ENCODE measurements at places on chromosomes 6 and 20.

- DNase-seq: no peak
These were observed 16.6 kb downstream of the TGM2 start for GRCh38 chr20:38148328-38149102.

- DNase-seq: no peak
These were observed 491.4 kb upstream of the SOX4 start for GRCh38 chr6:21102201-21102600.

DNA sequence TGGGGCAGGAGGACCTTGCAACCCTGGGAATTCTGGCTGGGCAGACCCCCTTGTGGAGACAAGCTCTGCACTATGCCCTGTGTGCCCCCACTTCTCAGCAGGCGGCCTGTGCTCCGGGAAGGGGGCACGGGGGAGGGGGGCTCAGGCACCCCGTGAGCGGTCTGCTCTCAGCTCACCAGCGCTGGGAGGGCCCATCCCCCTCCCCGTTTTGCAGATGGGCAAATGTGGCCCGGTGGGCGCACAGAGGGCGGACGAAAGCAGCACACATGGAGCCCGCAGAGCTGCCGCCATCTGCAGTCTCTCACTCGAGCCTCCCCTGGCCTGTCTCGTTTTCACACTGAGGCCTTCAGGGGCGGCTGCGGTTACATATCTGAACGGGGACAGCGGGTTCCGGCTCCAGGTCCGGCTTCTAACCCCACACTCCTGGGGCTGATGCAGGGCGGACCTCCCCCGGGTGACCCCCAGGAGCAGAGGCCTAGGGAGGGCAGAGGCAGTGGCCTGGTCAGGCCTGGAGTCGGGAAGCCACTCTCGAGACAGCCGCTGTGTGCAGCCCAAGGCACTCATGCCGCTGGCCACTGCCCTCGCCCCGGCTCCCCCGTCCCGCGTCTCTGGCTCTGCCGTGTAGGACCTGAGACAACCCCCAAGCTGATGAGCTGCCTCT is 13.9 kb downstream of the CHRNA4 start:
- no peak for DNase-seq

DNA sequence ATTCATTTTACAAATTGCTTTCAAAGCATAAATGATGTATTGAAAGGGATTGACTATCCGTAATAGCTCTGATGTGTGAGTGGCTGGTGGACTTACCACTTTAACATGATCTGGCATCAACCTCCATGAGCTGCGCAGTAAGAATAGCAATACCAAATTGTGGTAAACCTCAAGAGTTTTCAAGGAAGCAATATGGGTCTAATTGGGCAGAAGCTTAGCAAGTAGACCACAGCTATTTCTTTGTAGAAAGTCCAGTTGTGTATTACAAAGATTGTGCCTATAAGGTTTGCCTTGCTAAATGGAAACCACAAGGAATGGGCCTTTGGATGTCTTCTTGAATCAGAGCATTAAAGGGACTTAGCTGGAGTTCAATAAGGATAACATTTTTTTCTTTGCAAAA is 736.6 kb downstream of the KIF16B start:
- DNase-seq: no peak

- no peak for DNase-seq
These were observed 53.0 kb downstream of the HDGFL1 start for GRCh38 chr6:22622351-22622750.

DNA sequence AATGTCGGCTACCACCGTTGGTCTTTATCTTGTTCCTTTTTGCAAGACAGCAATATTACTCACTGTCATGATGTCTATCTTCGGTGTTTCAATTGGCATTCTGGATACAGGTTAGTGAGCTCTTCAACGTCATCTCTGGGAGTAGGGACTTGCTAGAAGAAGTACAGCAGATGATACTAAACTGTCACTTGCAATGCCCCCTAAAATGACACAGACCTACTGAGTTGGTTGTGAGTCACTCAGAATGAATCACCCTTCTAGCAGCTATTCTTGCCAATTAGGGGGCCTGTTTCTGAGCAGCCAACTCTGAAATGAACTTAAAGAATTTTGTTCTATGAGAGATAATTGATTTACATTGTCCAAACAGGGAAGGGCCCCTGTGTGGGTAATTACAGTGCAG is 176.5 kb downstream of the SLC16A10 start:
- no peak for DNase-seq

DNA sequence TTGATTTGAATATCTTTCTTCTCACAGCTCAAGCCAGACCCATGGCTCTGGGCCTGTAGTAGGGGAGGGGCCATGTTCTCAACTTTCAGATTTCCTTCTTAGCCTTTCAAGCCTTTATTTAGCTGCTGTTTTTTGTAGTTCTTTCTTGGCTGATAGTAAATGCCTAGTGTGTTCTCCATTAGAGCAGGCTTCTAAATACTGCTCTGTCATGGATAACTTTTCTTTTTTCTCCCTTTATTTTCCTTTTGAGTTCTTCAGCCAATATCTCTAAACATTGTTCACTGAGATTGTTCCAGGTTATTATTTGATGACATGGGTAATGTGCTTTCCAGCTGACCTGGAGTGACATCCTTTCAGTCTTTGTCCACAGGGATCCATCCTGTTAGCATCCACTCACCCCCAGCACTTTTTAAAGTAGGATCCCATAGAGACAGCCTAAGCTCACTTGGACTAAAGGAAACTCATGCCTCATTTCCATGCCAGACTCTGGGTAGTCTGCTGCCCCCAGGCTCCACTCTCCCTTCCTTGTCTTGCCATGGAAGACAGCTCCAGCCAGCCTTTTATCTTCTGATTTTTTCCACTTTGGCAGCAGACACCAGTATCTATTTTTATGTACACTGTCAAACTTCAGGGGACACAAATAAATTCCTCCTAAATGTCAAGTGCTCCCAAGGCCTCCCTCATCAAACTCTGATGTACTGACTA is 645.6 kb downstream of the RNF144B start:
- DNase-seq: peak; percentile 48

- DNase-seq: no peak
These were observed 49.6 kb downstream of the MOCS1 start for GRCh38 chr6:39884696-39885095.

DNA sequence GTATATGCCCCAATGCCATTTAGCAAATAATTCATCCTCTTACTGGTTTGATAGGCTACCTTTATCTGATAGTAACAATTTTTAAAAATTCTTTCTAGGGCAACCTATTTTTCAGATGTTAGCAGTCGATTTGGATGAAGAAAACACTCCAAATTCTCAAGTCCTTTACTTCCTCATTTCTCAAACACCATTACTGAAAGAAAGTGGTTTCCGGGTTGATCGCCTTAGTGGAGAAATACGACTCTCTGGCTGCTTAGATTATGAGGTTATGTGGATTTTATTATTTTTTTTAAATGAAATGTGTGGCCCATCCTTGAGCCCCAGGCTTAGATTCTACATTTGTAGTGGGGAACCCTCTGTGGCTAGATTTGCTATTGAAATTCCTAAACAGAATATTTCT is 26.3 kb downstream of the CDH26 start:
- DNase-seq: no peak

DNA sequence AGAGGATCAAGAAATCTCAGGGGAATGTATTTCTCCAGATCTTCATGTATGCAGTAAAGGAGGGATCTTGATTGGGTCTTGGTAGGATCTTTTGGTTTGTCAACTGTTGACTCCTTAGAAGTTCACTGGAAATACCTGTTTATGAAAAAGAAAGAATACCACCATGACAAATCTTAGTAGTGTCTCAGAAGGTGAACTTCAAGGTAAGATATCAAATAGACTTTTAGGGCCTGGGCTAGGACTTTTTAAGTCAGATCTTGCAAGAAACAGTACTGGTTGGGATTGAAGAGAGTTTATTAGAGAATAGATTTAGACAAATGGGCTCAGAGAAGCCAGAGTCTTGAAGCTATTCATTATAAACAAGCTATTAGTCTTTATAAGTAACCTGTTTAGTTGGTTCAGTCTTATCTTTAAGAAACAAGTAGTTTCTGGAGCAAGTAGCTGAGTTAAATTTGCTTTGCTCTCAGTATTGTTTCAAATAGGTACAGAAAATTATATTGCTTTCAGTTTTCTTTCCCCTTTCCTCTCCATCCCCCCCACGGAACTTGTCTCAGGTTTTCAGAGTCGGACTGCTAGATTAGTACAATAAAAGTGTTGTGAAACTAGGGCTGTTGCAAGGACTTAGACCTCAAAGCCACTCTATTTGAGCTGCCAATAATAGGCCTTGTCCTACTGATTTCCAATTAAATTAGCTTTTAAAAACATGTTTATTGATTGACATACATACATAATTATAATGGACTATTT is 529.1 kb upstream of the CITED2 start:
- no peak for DNase-seq

DNA sequence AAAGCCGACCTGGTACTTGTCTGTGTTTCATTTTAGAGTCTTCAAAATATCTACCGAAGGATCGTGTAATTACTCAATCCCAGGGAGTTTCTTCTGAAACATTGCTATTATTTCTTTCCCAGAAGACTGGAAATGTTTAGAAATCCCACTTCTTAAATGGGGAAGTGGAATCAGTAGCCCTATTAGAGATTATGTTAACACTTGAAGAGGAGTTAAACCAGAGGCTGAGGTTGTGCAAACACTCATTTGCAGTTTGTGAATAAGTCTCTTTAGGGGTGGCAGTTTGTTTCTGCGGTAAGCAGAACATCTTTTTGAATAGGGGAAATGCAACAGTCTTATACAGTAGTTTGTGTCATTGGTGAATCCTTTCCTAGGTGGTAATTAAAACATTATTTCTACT is 21.3 kb downstream of the DSP start:
- DNase-seq: no peak

- DNase-seq: peak; percentile 92
These were observed at the start of gene PSMG4 for GRCh38 chr6:3258720-3259490. Gene PSMG4 (plus strand): TSS chr6:3258947. CDS start chr6:3259023, 76 bp downstream.

GRCh38 chr6:40640599-40641227 is 53.5 kb upstream of the LRFN2 start:
- peak; percentile 21 for DNase-seq

DNA sequence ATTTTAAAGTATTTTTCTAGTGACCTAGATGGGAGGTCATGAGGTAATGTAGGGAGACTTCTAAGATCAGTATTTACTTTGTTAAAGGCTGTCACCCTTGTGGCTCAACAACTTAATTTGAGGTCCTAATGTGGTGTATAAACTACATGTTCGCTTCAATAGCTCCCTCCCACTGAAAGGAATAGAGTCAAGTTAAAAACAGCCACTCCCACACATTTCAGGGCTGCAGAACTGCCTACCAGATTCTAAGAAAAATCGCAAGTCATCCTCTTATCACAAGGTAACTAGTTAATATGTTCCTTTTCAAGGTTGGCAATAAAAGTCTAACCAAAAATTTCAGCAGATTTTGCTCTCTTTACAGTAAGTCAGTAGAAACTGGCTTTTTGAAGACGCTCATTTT is 15.1 kb downstream of the GSTA1 start:
- no peak for DNase-seq

DNA sequence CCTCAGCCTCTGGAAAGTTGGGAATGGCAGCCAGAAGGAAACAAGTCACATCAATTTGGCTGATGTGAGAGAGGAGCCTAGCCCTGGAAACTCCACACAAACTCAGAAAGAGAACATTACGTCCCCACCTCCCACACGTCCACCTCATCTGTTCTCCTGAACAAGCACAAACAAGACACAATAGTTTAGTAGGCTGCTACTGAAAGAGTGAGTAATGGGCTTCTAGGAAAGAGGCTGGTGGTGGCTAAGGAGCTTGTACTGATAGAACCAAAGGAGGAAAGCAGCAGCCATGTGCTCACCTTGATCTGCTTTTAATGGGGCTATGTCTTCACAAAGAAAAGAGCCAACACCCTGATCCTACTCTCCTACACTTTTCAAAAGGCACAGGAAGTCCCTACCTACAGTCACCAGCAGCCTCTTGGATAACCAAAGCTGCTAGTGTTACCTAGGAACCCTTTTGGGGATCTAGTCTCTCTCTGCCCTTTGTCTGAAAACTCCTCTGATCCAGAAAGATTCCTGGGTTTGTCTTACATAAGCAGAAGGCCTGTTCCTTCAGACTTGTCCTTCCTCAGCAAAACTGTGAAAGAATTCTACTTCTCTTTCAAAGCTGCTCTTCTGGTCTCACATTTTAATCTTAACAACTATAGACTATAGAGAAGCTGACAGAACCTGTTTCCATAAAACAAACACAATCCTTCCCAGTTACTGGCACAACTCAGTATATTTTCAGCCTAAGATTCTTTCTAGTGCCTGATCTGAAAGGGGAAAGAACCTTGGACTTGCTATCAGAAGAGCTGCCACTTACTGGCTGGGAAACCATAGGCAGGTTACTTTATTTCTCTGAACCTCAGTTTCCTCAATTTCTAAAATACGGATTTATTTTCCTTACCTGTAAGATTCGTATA is 3.1 kb downstream of the PLAGL2 start:
- no peak for DNase-seq

- DNase-seq: no peak
These were observed 37.4 kb downstream of the PLCG1 start for GRCh38 chr20:41174782-41175181.

- no peak for DNase-seq
These were observed 39.9 kb downstream of the QKI start for GRCh38 chr6:163454425-163454824.

- no peak for DNase-seq
These were observed 138.9 kb upstream of the PTPRK start for GRCh38 chr6:128659276-128659675.

GRCh38 chr20:36074983-36075382 is 79.6 kb upstream of the EPB41L1 start:
- no peak for DNase-seq

DNA sequence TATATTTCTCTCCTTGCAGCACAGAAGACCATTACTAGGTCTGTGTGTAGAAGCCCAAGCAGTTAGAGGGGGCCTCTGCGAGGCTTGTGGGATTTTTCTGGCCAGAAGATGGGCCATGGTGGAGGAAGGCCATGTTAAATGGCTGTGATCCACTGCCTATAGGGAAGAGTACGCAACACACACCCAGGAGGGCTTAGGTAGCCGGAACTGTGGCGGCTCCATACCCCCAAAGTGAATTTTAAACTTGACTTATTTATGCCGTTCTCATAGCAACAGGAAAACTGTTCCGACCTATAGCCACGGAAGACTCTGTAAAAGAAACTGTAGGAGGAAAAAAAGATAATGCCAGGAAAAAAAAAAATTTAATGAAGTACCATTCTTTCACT is 69.5 kb downstream of the SLX4IP start:
- peak; percentile 53 for DNase-seq

- DNase-seq: no peak
These were observed 81.7 kb downstream of the ANKRD60 start for GRCh38 chr20:58146746-58147140.

DNA sequence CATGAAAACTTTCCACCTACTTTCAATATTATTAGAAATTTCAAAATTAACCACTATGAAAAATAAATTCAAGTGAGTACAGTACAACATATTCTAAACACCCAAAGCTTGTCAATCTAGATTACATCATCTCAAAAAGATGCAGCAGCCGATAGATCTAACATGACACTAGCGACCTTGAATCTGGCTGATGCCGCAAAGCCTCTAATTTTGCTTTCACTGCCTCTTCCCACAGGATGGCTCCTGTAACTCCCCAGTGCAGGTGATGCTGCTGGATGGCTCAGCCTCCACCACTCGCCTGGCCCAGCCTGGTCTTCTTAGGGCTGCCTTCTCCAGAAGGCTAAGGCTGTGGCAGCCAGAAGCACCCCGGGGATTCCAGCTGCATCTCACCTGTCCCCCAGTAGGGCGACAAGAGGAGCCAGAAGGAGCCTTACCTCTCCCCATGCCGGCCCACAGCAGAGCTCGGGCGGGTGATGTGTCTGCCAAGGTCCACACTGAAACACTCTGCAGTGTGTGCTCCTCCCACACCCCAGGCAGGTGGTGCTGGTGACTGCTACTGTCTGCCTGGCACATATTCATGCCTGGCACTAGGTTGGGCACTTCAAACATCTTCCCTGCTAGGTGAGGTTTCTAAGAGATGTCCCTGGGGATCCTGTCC is 82.1 kb downstream of the SLC23A2 start:
- no peak for DNase-seq

GRCh38 chr6:57040011-57040410 is 6.5 kb upstream of the KIAA1586 start:
- DNase-seq: no peak
